Right lung (tissue), 10 donors: ENCODE measurements at places on chromosomes 4 and X. TPM values are rescaled to one million over a fixed set of nuclear protein-coding genes. Genes with fewer than 3 reads are reported as not detected.

Gene UGT2B10
- not detected for polyA plus RNA-seq

DNA sequence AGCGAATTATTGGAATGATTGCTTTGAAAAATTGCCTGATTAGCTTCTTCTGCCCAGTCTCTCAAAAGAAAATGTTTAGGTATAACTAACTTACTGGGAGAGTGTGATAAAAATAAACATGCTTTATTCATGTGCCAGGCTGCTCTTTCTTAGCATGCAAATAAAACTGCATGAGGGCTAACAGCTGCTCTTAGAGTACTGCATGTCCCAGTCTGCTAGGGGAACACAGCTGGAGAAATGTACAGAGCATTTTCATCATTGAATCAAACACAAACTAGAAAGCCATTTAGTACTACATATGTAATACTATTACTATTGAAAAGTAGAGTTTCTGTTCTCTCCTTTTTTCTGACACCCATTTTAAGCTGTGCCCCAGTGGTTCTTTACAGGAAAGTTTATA lies 726.0 kb downstream of the GRID2 start:
- no peak for DNase-seq

GRCh38 chrX:108353452-108353851 lies 84.8 kb downstream of the COL4A6 start:
- no peak for DNase-seq

Gene MAP7D2
- 0.30 TPM for polyA plus RNA-seq

Gene TBX22
- polyA plus RNA-seq = not detected

DNA sequence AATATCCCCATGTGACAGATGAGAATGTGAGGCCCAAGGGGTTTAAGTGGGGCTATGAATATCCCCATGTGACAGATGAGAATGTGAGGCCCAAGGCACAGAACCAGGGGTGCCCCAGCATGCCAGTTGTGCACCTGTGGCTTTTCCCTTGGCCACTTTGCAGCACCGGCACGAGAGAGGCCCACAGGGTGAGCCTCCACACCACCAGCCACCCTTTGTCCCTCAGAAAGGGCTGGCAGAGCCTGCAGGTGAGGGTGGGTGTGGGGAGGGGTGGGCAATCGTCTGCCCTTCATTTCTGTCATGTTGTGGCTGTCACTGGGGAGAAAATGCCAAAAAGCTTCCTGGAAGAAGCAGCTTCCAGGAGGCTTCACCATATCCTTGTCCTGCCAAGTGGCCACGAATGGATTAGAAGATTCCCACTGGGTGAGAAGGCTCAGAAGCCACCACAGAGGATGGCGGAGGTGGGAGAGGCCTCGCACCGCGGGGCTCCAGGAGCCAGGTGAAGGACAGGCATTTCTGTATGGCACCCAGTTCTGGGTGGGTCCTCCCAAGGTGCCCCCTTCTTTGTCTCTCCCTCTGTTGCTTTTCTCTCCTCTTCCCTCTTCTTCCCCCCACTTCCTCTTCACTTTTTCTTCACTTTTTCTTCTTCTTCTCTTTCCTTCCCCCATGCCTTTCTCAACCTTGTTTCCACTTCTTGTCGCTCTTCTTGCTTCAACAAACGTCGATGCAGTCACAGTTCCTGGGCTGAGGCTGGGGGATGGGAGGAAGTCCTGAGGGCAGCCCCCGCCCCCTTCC lies 469 bp upstream of the GPR78 start:
- no peak for DNase-seq

GRCh38 chrX:10608099-10608498 lies 12.3 kb downstream of the MID1 start:
- no peak for DNase-seq

GRCh38 chr4:153577053-153577452 lies 107.0 kb upstream of the TLR2 start:
- no peak for DNase-seq

DNA sequence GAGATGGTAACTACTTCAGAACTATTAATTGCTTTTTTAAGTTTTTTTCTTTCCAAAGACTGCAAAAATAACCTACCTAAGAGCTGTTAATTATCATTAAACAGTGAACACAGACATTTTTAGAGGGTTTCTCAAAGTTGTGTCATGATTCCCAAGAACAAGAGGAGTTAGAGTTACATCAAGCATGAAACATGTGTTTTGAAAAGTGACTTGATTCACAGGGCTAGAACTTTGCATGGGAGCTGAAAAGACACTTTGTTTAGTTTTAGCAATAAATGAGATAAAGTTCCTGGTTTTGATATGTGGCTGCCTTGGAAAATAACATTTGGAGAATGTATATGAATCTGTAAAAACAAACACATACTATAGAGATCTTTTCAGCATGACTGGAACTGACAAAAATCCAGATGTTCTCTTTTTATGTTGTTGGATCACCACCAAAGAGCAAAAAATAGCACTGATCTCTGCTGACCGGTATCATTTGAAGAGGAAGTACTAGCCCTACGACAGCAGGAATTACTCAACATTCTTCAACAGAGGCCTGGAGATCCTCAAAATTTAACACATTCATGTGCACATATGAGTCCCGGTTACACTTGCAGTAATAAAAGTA lies 173.0 kb upstream of the PCDH18 start:
- DNase-seq = peak; percentile 90

Gene CTAG1B
- not detected for polyA plus RNA-seq

Gene DUSP21
- polyA plus RNA-seq = not detected

Gene INTU
- polyA plus RNA-seq = 22.8 TPM

Gene CCSER1
- polyA plus RNA-seq = 1.7 TPM

Gene CLCN4
- 3.9 TPM for polyA plus RNA-seq

Gene L1CAM
- polyA plus RNA-seq = 0.44 TPM

GRCh38 chr4:19888587-19888986 lies 363.1 kb upstream of the SLIT2 start:
- DNase-seq = no peak

DNA sequence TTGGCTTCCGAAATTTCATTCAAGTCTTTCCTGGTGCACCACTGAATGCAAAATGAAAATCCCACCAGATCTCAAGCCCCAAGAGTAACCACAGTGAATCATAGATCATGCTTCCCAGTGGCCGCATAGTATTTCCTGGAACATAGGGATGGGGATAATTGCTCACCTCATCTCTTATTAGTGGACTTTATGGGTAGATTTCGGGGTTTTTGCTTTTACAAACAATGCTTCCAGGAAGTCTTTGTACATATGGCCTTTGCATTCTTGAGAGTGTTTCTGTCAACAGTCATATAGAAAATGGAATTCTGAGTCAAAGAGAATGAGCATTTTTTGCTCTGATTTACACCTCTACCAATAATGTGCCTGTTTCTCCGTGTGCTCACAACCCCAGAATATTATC lies 53.4 kb downstream of the PPEF2 start:
- DNase-seq = no peak

GRCh38 chrX:373641-374471 lies 12.9 kb downstream of the PPP2R3B start:
- DNase-seq = no peak

Gene QRFPR
- 2.5 TPM for polyA plus RNA-seq

GRCh38 chr4:62806816-62807215 lies 1602.4 kb downstream of the TECRL start:
- no peak for DNase-seq

GRCh38 chrX:10070714-10071436 lies 85.9 kb upstream of the CLCN4 start:
- no peak for DNase-seq

DNA sequence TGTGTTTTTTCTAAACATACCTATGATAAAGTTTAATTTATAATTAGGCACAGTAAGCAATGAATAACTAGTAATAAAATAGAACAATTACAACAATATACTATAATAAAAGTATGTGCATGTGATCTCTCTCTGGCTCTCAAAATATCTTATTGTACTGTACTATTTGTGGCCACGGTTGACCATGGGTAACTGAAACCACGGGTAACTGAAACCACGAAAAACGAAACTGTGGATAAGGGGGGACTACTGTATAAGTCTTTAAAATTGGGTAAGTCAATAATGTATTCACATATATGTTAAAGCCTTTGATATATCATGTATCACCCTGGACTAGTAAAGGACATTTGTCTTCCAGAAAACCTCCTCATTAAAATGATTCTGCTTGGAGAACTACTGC lies 20.0 kb downstream of the TMEM154 start:
- no peak for DNase-seq

GRCh38 chr4:38189445-38189844 lies 229.2 kb downstream of the PTTG2 start:
- DNase-seq = no peak

DNA sequence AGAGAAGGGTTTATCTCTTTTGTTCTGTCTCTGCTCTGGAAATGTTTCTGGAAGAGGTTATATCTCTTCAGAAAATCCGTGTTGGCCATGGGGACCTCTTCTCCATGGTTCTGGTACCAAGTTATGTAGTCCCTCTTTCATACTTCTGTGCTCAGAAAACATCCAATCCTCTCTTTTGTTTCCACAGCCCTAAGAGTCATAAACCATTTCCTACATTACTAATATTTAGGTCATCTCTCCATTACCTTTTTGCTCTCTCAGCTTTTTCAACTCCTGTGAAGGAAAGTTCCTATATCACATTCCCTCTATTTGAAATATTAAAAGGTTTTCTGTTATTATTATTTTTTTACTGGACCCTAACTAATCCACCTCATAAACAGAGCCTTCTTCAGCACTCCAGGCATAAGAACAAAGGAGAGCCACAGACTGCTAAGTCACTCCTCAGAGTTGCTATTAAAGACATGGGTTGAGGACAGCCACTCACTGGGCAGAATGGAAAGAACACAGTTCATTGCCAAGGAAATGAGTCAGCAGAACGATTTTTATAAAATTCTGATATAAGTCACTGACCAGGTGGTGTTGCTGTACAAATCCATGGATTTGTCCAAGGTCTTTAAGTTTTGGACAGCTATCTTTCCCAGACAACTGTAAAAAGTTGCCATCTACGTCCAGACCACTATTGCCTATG lies 122.4 kb upstream of the NPY2R start:
- DNase-seq = no peak

Gene RBBP7
- 166 TPM for polyA plus RNA-seq
